Stimulated activated CD4-positive, alpha-beta T cell treated with anti-CD3 and anti-CD28 coated beads, Interleukin-4, amount 100 ng/mL, for 1 hour (primary cell): ENCODE measurements at places on chromosomes 5 and 9.

- DNase-seq, result no peak
Measured at GRCh38 chr9:104256031-104256695, 162.1 kb downstream of the SMC2 start.

DNA sequence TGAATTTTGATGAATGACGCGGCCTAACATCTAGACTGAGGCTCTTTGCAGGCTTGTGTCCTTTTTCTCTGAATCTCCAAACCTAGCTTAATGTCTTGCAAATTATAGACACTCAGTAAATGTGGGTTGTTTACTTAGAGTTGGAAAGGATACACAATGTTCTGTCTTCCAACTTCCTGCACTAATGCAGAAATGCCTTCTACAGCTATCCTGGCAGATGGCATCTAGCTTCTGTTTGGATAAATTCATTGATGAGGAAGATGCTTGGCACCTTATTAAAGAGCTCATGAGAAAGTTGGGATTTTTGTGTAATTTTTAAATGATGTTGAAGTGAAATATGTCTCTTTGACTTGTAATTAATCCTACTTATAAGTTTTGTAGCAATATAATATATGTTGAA, 1822.2 kb downstream of the MAT2B start:
- DNase-seq, result no peak

DNA sequence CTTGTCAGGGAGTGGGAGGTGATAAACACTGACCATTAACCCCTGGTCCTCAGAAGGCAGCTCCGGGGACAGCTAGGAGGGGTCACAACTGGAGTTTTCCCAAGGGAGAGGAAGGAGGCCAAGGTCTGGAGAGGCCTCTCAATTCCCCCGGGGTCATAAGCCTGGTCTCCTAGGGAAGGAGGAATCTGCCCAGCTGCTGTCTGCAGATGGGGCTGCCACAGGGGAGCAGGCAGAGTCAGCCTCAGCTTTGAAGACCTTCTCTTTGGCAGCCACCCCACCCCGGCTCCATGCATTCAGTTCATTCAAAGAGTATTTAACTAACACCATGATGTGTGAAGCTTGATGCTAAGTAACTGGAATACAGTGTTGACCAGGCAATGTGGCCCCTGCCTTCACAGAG, 74.6 kb upstream of the HSPA9 start:
- DNase-seq, result no peak

DNA sequence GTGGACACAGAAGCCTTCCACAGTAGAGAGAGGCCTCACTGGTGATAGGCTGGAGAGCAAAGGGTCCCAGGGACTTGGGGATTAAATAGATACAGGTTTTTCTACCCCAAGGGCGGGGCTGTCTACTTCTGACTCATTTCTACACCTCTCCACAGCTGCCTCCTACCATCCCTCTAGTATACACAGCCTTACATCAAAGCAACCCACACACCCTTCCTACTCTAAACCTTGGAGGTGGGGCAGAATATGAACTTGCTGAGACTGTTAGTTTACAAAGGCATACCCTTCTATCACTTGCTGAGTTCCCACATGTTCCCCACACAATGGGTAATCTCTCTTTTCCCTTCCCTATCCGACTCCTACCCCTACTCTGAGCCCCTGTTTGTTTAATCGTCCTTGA, 19.9 kb upstream of the PCA3 start:
- no peak for DNase-seq

DNA sequence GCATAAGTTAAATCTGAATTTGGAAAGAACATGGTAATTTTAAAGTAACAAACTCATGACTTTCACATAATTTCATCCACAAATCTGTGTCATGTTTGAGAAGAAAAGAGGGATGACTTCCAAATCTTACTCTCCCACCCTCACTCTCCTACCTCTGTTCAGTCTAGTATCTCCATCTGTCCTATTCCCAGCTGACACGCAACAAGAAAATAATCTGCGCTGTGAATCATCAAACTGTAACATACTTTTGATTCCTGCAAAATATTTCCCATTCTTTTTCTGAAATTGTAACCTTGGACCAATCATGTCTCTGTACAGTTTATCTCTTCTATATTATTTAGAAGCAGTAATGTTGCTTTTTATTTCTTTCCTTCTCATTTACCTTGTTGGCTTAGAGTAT, 91.4 kb downstream of the SLC12A2 start:
- DNase-seq, result no peak

GRCh38 chr5:110815916-110816605, 77.3 kb downstream of the SLC25A46 start:
- no peak for DNase-seq

DNA sequence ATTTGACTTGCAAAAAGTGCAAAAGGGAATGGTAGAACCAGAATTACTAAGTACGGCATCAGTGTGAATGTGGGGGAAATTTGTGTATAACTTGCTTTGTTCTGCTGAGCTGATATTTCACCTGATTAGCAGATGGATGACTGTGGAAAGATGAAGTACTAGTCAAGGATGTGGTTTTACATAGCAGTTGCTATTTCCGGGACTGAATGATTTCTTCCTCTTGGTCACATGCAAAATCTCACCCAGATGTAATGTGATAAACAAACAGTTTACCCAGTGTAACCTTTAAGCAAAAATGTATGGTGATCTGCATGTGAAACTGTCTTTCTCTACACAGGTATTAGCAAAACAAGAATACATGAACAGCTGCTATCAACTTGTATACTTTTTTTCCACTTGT, 46.1 kb downstream of the DCP2 start:
- DNase-seq, result no peak

GRCh38 chr9:109542922-109543321, 44.8 kb upstream of the PTPN3 start:
- DNase-seq, result no peak

DNA sequence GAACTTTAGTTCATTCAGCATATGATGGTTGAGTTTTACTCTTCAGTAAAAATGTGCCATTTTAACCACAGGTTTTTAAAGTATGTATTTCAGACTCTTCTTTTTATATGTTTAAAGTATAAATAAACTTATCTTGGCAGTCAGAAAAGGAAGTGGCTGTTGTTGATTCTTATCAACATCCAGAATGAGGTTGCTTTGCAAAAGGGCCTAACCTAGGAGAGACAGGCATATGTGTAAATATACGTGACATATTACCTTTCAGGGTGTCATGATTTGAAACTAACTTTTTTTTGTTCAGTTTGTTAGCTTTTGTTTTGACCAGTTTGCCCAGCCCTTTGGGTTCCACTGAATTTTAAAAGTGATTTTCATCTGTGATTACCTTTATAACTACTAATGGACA, 7.4 kb downstream of the SMARCA2 start:
- no peak for DNase-seq

DNA sequence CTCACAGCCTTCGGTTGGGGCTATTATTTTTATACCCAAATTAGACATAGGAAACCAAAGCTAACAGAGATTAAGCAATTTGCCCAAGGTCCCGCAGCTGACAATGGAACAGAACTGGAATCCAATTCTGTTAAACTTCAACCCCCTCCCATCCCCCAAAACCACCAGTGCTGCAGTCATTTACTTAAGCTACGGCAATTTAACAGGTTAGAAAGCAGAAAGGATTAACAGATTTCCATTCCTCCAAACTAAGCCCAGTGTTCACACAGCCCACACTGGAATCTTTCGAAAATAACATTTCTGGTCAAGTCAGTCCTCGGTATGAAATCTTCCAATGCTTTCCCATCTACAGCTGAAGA, 1023.1 kb upstream of the DMAC1 start:
- no peak for DNase-seq

DNA sequence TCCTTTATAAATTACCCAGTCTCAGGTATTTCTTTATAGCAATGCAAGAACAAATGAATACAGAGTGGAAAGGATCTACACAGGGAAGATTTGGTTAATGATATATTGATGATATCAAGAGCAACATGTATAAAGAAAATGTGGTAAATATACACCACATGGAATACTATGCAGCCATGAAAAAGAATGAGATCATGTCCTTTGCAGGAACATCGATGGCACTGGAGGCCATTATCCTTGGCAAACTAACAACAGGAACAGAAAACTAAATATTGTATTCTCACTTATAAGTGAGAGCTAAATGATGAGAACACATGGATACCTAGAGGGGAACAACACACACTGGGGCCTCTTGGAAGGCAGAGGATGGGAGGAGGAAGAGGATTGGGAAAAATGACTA, 19.9 kb upstream of the PUM3 start:
- DNase-seq, result no peak

DNA sequence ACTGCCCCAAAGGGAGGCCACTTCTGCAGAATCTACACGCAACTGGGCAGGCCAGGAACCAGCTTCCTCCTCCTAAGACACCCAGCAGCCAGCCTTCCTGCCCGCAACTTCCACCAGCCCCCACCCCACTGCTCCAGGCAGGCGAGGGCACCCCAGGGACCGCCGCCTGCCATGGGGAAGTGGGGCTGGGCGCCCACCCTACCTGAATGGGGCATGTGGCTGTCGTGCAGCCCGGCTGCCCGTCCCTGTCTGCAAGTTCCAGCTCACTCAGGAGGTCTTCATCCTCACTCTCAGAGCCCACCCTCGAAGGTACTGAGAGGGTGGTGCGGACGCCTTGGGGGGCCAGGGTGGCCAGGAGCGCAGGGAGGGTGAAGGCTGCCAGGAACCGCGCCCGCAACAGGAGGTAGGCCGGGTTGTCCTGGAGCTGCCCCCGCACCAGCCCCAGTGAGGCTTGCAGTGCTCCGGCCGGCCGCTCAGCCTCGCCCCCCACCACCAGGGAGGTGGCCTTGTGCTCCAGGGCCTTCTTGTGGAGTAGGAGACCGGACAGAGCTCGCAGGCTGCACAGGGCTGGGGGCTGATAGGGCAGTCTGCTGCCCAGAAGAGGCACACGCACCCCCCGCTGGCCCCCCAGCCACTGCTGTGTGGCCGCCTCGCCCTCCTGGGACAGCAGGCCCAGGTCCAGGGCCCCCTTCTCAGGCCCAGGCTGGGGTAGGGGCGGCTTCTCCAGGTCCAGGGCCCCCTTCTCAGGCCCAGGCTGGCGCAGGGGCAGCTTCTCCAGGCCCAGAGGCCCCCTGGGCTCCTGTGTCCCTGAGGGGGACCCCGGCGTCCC, 4.1 kb upstream of the CARD9 start:
- no peak for DNase-seq

GRCh38 chr9:92954049-92954861, 6.9 kb downstream of the FGD3 start:
- DNase-seq, result peak; percentile 60

DNA sequence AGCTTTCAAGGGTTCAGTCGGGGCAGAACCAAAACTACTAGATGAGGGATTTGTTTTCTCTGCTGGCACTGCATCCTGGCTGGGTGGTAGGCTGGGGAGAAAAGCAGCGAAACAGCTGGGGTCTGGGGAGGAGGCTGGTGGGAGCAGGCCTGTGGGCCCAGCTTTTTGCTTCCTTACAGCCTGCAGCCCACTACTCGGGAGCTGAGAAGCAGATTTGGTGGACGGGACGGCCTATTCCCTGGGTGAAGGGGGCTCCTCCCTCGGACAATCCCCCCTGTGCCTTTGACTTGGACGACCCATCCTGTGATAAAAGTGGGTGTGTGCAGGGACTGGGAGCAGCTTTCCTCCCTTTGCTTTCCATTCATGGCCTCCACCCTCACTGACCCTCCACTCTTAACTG, 9.1 kb downstream of the NPR2 start:
- DNase-seq, result no peak

GRCh38 chr9:279674-280073, 65.0 kb downstream of the DOCK8 start:
- no peak for DNase-seq

GRCh38 chr9:86485359-86485758, 131.1 kb upstream of the TUT7 start:
- DNase-seq, result no peak

DNA sequence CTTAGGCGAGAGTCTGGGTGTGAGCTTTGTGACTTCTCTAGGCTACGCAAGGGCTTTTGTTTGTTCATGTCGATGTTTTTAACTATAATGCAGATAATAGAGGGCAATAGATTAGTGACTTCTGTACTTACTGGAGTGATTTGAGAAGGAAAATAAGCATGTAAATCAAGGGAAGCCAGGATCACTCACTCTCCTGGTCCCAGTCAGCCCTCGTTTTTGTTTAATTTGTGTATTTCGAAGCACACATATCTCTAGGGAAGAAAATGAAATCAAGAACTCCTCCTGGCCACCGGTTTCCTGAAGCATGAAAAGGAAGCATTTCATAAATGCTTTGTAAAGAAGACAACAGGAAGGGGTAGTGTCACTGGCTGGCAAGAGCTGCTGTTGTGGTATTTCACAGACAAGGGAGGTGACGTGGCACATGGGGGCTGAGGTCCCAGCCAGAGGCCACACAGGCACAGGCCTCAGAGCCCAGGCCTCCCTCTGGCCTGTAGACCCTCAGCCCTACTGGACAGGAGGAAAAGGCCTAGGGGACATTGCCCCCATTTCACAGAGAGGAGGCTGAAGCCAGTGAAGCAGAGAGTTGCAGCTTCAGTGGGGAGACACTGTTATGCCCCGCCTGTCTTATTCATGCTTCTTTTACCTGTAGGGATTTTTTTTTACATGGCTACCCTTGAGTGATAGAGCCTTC, 34.1 kb downstream of the IRF1 start:
- DNase-seq, result no peak

DNA sequence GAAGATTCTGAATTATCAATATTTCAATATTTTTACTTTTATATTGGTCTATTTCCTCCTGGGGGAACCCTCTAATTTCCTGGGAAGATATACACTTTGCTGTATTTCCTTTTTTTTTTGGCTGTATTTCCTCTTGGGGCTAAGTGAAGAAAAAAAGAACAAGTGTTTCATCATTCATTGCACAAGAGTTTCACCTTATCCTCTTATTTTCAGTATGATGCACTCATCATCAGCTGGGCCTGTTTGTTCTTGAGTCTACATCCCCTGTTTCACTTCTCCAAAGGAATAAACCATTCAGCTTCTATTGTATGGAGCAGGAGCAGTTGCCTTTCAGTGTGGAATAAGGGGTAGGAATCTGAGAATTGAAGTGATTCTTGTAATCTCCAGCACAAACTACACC, 210.8 kb downstream of the FAM170A start:
- no peak for DNase-seq

- DNase-seq, result no peak
Measured at GRCh38 chr9:114626415-114627020, 15.4 kb downstream of the TMEM268 start.

- DNase-seq, result no peak
Measured at GRCh38 chr5:171207256-171207847, 101.7 kb upstream of the TLX3 start.

DNA sequence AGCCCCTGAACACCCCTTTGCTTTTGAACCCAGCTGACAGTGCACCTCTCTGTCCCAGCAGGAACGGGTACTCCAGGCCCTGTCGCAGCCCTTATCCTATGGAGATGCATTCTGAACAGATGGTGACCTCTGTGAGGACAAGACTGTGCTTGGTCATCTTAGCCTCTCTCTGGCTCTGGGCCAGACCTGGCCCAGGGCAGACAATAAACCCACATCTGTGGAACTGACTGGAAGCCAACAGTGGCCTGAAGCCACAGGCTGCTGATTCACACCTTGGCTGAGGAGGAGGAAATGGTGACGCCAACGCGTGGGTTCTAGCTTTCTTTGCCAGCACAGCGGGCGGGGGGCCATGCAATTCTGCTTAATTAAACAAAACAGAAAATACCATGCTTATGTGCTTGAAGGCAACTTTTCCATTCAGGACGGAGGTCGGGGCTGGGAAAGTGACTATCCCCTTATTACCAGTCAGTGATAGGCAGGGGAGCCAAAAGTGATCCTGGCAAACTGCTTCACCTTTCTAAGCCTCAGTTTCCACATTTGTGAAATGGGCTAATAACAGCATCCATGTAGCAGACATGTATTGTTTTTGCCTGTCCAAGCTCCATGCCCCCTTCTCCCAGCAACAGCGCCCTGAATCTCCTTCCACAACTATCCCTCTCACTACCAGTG, 10.8 kb downstream of the SH3PXD2B start:
- DNase-seq, result peak; percentile 56
